Right lobe of liver (tissue), 6 donors: ENCODE measurements at places on chromosomes 3 and 15. TPM values are rescaled to one million over a fixed set of nuclear protein-coding genes. Genes with fewer than 3 reads are reported as not detected.

Gene ALG1L2
- 1.3 TPM for total RNA-seq

Gene CCDC13
- total RNA-seq, result 1.3 TPM

Gene CRABP1
- not detected for total RNA-seq

Gene VPS39
- 26.3 TPM for total RNA-seq

Gene ATP2B2
- total RNA-seq, result 33.3 TPM

Gene GOLGA6B
- total RNA-seq, result 1.8 TPM

Gene TICRR
- total RNA-seq, result 0.07 TPM

Gene P2RY12
- 0.42 TPM for total RNA-seq

Gene NDUFB4
- total RNA-seq, result 69.3 TPM

Gene ANKRD34C
- not detected for total RNA-seq

Gene C3orf85
- 10.6 TPM for total RNA-seq

Gene MME
- 28.7 TPM for total RNA-seq

Gene TXNRD3
- total RNA-seq, result 7.8 TPM

Gene SNX33
- 12.0 TPM for total RNA-seq

Gene SCAANT1
- not detected for total RNA-seq

Gene ALPK3
- total RNA-seq, result 5.8 TPM

Gene EPHA3
- 1.5 TPM for total RNA-seq

Gene STRC
- 0.11 TPM for total RNA-seq

Gene CSPG4
- total RNA-seq, result 0.24 TPM

Gene RGMA
- total RNA-seq, result 0.31 TPM

Gene PLXND1
- total RNA-seq, result 30.4 TPM

Gene GRAMD2A
- total RNA-seq, result not detected

Gene SLC12A1
- not detected for total RNA-seq

Gene CCDC54
- not detected for total RNA-seq

Gene ERICH6
- not detected for total RNA-seq

Gene NRG4
- total RNA-seq, result 2.9 TPM

Gene CHRNA5
- total RNA-seq, result 0.56 TPM

Gene SPINT1
- total RNA-seq, result 1.7 TPM

Gene MEX3B
- total RNA-seq, result 1.5 TPM
